CD4-positive, CD25-positive, alpha-beta regulatory T cell (primary cell): ENCODE measurements at places on chromosomes 3 and 15. TPM values are rescaled to one million over a fixed set of nuclear protein-coding genes. Genes with fewer than 3 reads are reported as not detected.

GRCh38 chr3:187802928-187803259, 57.6 kb upstream of the BCL6 start:
- DNase-seq, result peak; percentile 69

DNA sequence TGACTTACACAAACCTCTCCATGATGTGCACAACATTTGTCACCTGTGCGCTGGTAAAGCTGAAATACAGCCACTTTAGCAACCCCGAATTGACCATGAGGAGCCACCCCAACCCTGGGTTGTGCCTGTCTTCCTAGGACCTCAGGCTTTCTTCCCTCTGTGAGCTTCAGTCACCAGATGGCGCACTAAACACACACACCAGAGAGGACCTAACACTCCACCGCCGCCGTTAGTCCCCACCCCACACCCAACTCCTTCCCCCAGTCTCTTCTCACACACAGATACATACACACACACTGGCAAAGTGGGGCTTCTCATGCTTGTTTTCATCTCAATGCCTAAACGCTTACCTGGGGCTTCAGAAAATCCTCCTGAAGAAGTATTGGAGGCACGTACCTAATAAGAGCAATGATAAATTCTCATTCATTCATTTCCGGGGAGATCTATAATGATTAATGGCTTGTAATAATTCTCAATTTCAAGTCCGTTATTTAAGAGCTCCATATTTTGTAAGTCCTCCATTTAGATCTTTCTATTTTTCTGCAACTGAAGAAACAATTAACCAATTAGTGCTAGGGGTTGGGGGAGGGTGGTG, 2.1 kb upstream of the CCDC80 start:
- peak; percentile 86 for DNase-seq

GRCh38 chr3:21062831-21063294, 688.1 kb downstream of the ZNF385D start:
- no peak for DNase-seq

DNA sequence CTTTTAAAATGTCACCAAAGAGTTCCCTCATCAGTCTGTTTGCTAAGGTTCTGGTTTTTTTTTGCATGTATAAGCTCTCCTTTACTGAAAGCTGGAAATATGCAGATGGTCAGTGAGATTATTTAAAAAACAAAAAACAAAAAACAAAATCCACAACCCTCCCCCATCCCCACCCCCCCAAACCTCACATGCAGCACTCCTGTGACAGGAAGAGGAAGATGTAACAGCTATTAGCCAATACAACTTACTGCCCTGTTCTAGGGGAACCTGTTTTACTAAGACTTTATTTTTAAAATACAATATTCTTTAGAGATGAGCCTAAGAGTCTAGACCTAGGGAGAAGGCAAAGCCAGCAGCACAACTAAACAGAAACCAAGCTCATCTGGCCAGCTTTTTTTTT, 39.5 kb downstream of the ANP32A start:
- no peak for DNase-seq

DNA sequence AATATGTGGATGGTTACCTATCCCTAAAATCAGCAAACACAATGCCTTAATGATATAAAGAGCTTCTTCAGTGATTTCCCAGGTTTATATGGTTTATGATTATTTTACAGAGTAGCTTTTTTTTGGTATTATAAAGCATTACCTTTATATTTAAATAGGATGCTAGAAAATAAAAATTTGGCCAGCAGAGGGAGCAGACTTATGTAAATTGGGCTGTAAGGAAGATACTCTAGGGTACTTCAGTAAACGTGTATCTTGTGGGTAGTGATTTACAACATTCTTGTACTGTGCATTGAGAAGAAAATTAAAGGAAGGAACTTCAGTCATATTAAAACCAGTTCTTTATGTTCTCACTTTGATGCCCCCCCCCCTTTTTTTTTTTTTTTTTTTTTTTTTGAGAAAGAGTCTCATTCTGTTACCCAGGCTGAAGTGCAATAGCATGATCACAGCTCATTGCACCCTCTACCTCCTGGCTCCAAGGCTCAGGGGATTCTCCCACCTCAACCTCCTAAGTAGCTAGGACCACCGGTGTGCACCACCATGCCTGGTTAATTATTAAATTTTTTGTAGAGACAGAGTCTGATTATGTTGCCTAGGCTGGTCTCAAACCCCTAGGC, 167.9 kb downstream of the BBX start:
- DNase-seq, result no peak

GRCh38 chr3:120472121-120472844, 21.5 kb upstream of the FSTL1 start:
- no peak for DNase-seq

DNA sequence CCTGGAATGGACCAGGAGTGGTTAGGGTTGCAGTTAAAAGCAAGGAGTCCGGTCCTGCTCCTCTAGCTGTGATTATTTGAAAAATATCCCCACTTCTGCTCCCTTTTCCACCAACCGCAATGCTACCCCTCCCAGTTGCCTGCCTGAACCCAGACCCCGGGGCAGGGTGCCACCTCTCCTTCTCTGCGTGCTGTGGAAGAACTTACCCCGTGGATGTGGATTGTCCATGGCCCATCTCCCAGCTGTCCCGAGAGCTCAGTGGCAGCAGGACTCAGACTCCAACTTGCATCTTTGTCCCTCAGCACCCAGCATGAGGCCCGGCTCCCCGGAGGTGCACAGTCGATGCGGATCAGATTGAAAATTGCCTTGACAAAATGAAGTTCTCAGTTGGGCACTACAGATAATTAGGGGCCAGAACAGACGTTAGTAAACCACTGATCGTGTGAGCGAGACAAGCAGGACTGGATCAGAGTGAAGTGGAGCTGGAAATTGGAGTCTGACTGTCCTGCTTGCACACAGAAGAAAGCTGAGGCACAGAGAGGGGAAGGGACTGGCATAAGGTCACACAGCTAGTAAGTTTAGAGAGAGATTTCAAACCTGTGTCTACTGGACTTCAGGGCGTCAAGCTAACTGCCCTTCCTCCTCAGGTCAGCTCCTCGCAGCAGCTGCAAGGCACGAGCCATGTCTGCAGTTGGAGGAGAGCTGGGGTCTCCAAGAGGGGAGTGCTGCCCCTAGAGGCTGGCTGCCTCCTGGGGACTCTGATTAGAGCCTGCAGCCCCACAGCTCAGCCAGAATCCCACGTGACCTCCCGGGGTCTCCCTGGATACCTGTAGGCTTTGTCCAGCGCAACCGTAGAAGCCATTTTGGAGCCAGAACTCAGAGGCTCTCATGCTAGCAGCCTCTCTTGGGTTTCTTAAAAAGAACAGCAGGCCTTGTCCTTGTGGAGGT, 14.7 kb downstream of the SLC6A1 start:
- no peak for DNase-seq

C2CD4B gene
- total RNA-seq, result 0.74 TPM

- DNase-seq, result no peak
These were observed 62.6 kb upstream of the CNTN4 start for GRCh38 chr3:2036076-2036475.

- no peak for DNase-seq
These were observed 13.7 kb downstream of the SEMA5B start for GRCh38 chr3:123013876-123014275.

GRCh38 chr3:15787941-15788340, 9.8 kb downstream of the ANKRD28 start:
- no peak for DNase-seq

POTEB3 gene
- not detected for total RNA-seq

IGDCC3 gene
- total RNA-seq, result not detected

DNA sequence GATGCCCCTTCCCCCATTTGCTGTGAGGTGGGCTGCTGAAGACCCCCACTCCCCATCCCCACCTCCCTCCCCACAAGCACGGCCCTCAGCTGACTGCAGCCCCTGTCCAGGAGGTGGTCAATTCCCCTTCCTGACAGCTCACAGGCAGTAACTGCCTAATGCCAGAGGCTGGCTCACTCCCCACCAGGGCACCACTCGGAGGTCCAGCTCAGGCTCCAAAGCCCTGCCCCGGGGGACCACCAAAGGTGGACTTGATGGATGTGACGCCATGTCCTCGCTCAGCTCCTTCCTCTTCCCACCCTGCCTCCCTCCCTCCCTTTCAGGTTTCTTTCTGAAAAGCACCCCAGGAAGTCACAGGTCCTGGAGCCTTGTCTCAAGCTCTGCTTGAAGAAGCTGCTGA, 82.8 kb downstream of the MEGF11 start:
- no peak for DNase-seq

DNA sequence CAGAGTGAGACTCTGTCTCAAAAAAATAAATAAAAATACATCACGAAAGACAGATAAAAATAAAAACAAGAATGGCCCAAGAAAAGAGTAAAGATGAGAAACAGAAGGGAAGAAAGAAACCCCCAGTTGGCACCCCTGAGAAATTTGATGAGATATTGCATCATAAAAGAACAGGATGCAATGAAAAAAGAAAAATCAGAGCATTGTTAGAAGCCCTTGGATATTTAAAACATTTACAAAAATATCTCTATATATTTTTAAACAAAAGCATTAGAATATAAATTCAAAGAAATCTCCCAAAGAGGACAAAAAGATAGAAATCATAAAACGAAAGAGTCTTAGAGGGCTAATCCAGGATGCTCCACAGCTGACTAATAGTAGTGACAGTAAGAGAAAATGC, 18.6 kb upstream of the ZBTB38 start:
- DNase-seq, result no peak

DNA sequence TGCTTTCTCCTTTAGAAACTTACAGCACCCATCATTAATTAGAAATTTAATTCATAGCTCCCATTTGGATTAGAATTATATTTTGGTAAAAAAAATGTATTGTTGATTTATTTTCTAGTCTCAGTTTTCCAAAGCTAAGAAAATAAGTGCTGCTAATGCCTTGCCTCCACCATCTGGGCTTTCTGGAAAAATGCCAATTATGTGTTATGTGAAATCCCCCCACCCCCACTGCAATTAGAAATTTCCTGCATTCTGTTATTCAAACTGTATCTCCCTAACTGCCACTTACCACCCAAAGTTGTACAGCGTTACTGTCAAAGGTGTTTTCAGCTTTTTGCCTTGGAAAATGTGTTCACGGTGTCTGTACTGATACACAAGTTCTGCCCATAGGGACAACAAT, 617.2 kb upstream of the UBE2E2 start:
- no peak for DNase-seq

DNA sequence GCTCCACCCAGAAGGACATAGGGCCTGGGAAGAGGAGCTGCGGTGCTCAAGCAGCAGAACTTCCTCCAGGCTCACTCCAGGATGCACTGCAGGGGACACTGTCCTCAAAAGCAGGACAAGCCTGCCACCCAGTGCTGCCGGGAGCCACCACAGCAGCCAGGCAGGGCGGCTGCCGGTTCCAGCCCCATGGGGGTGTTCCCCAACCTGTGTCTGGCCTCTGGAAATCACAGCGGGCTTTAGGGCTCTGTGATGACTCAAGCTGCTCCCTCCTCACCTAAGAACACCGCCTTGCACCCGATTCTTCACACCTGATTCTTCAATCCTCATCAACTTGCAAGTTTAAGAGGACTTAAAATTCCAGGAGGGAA, 71.9 kb upstream of the SLC6A11 start:
- peak; percentile 30 for DNase-seq

APOD gene
- not detected for total RNA-seq

CHRM5 gene
- not detected for total RNA-seq

ECE2 gene
- not detected for total RNA-seq

DNA sequence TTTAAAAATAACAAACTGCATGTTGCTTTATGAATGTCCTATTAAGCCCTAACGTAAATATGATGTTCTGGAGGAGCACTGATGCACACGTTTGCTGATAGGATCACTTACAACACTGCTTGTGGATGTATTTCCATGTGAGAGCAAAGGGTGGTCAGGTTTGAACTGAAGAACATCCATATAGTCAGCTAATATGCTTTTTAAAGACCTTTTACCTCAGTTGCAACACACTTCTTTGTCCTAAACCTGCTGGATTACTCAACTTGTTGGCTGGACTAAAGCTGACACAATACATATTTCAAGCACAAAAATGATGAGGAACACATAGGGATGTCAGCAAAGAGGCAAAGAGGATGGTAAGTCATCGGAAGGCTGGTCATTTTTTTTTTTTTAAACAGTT, 186.6 kb downstream of the TIGIT start:
- DNase-seq, result no peak

CAMK1 gene
- total RNA-seq, result 4.9 TPM

- no peak for DNase-seq
These were observed 22.5 kb upstream of the TSC22D2 start for GRCh38 chr3:150385296-150386242.

SPRED1 gene
- total RNA-seq, result not detected

NR2F2 gene
- total RNA-seq, result not detected

DNA sequence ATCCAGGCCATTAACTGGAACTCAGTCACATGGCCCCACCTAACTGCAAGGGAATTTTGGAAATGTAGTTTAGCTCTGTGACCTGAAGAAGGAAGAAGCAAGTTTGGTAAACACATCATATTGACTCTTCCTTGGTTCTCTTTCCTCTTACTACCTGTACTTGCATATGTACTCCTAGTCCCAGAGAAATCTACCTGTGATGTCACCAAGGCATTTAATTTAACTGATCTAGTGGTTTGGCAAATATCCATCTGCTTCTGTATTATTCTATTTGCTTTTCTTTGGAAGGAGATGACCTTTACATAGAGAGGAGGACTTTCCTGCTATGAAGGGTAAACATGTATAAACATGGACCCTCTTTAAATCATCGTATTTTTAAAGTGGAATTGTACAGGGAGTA, 150.8 kb downstream of the TMEM108 start:
- no peak for DNase-seq

PLSCR2 gene
- total RNA-seq, result not detected

- DNase-seq, result no peak
These were observed 54.3 kb downstream of the SLC4A7 start for GRCh38 chr3:27429909-27430308.

- DNase-seq, result no peak
These were observed 1012.2 kb downstream of the SQOR start for GRCh38 chr15:46647046-46647445.

GRCh38 chr15:39657668-39658067, 76.8 kb downstream of the THBS1 start:
- no peak for DNase-seq

GRCh38 chr15:59298854-59299250, 73.8 kb downstream of the MYO1E start:
- no peak for DNase-seq

FAM227B gene
- 4.5 TPM for total RNA-seq

GHSR gene
- total RNA-seq, result not detected

DNA sequence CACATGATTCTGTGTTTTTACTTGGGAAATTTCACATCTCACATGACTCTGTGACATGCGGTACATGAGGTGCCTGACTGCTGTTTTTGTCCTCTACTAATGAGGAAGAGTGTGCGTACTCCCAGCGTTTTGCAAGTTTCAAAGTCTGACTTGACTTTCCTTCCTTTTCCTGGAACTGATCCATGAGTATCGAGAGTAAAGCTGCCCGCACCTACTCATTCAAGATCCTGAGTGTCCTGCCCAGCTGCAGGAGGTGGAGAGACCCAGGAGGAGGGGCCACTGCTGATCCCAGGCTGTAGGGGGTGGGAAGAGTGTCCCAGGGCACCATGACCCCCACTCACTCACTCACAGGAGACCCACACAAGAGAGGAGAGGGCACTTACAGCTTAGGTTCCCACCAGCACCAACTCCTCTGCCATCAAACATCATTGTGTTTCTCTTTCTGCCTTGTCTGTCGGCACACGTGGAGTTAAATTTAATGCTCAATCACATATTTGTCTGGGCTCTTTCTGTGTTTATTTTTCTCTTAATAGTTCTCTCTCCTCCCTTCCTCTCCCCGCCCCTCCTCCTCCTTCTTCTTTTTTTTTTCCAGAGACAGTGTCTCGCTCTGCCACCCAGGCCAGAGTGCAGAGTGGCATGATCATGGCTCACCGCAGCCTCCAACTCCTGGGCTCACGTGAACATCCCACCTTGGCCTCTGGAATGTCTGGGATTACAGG, 1.4 kb downstream of the CCR5AS start:
- DNase-seq, result no peak

ARHGAP31 gene
- total RNA-seq, result 13.6 TPM

GRCh38 chr15:101723874-101724674, at the start of gene TARS3:
Gene TARS3, minus strand, starts transcription at chr15:101724473. Its CDS starts 86 bp downstream, at chr15:101724387.
- DNase-seq, result peak; percentile 90

RARRES1 gene
- not detected for total RNA-seq
